Activated CD4-positive, alpha-beta T cell treated with anti-CD3 and anti-CD28 coated beads, Interleukin-2, amount 50 U/mL, for 24 hours (primary cell): ENCODE measurements at places on chromosomes 12 and 14.

DNA sequence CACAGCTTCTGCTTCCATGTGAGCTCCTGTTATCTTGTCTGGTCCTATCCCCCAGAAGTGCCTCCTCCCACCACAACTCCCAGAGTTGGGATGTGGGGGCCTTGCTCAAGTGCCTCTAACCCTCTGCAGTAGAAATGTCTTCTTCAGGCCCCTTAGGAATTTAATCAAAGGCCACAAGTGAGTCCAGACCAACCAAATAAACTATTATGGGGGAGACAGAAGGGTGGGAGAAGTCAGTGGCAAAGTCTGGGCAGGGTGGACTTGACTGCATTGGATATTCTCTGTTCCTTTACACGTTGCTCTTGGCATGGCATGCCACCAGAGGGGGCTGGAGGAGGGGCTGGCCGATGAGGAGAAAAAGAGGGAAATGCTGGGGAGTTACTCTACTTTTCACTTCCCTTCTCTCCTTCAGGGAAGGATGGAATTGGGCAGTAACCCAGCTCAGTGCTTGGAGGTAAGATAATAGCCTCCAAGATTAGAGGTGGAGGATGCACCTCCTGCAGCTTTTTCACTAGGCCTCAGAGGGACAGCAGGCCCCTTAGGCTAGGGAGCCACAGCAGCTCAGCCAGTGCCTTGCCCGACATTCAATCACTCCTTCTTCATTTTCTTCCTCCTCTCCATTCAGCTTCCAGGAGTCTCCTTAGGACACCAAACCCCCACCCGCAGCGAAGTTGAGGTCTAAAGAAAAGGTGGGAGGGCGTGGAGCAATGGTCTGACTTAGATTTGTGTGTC lies 1.2 kb upstream of the AP1G2 start:
- DNase-seq = no peak

DNA sequence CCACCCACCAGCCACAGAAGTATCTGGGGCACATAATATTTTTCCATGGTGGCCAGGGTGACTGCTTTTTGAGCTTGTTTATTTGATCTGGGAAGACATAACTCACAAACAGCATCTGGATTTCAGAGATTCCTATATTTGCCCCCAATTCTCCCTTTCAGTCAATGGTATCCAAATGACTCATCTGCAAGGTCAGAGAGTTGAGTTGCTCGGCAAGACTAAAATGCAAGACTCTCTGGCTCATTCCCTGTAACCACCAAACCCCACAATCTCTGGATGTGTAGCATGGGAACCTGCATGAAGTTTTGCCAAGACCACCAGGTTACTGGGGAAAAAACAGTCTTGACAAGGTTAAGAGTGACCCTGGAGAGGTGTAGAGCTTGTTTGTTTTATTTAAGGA lies 174.9 kb upstream of the FAR2 start:
- no peak for DNase-seq

- no peak for DNase-seq
These were observed 61.2 kb upstream of the ST8SIA1 start for GRCh38 chr12:22395666-22396065.

DNA sequence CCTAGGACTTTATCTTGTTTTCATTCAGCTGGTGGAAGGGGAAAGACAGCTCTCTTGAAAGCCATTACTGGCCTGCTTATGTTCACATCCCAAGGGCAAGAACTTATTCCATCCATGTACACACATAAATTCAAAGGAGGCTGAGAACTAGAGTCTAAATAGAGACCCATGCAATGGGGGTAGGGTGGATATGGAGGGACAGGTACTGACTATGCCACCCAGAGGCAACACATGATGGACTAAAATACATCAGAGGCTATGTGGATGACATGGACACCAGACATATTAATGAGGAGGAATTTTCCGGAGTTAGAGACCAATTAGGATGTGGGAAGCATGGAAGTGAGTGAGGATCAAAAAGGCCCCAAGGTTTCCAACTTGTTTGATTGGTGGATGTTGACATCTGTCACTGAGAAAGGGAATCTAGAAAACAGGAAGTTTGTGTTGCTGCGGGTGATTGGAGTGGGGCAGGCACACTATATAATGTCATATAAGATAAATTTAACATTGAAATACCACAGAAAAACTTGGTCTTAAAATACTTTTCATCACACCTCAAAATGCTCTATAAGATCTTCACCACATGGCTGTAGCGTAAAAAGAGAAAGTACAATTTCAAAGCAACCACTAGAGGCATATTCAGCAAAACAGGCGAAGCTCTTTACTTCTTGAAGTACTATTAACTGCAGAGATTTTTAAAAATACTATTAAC lies 130.4 kb downstream of the GRIP1 start:
- no peak for DNase-seq

DNA sequence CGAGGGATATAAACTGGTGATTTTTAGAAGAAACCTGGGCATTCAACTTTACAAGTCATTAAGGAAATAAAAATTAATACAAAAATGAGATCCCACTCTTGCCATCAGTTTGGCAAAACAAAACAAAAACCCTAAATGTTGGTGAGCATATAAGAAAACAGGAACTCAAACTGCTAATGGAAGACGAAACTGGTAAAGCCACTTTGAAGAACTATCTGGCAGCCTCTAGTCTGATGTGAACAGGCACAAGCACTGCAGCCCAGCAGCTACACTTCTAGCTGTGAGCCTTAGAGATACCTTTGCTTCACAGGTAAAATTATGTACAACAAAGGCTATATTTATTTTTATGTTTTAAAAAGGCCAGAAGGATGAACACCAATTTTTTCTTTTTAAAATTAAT lies 459.6 kb downstream of the ZFP36L1 start:
- no peak for DNase-seq

GRCh38 chr14:45785240-45785639 lies 532.2 kb upstream of the MIS18BP1 start:
- DNase-seq = no peak

DNA sequence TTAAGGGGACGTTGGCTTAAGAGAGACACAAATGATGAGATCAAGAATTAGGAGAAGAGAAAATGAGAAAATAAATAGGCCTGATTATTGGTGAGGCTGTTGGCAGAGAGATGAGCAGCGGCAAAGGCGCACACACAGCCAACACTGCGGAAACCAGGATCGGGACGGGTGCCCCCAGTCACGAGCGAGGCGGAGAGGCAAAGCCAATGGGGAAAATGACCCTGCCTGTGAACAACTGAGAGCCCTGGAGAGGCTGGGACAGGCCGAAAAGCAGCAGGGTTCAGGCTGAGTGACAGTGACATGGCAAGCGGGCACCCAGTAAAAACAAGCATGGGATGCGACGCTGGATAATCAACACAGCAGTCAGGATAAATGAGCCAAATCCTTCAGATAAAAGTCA lies 21.0 kb downstream of the SLC15A4 start:
- DNase-seq = no peak

DNA sequence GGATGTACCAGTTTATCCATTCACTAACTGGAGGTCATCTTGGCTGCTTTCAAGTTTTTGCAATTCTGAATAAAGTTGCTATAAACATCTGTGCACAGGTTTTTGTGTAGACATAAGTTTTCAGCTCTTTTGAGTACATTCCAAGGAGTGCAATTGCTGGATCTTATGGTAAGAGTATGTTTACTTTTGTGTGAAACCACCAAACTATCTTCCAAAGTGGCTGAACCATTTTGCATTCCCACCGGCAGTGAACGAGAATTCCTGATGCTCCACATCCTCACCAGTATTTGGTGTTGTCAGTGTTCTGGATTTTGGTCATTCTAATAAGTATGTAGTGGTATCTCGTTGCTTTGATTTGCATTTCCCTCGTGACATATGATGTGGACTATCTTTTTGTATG lies 150.5 kb upstream of the BCL2L14 start:
- no peak for DNase-seq

GRCh38 chr12:25321772-25322171 lies 71.0 kb upstream of the KRAS start:
- DNase-seq = no peak

DNA sequence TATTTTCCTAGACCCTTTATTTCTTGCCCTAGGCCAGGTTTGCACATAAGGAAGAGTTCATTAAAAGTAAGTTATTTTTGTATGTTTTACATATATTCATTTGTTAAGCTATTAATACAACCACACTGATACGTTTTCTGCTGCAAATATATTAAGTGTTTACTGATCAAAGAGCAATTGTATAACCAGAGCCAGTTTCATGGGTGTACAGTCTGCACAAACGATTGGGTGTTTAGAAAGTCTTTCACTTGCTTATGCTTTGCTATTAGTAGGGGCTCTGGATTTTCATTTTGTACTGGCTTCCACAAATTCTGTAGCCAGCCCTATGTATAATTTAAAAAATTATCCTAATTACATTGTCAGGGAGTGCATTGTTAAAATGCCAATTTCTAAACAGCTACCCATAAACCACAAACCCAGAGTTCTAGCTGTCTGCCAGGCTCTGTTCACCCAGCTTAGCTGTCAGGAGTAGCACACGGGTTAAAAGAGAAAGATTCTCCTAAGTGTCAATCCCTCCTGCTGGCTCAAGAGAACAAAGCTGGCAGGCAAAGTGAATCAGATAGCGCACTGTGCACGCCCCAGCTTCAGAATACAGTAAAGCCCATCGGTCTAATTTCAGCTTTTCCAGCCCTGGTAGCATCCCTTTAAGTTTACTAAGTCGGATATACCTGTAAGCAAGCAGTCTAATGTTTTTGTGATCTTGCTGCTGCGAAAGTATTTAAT lies 151.0 kb upstream of the LMO3 start:
- no peak for DNase-seq

- DNase-seq = no peak
These were observed 233.3 kb downstream of the CACNA1C start for GRCh38 chr12:2286047-2286446.

GRCh38 chr12:97642911-97643310 lies 180.3 kb downstream of the RMST start:
- no peak for DNase-seq

DNA sequence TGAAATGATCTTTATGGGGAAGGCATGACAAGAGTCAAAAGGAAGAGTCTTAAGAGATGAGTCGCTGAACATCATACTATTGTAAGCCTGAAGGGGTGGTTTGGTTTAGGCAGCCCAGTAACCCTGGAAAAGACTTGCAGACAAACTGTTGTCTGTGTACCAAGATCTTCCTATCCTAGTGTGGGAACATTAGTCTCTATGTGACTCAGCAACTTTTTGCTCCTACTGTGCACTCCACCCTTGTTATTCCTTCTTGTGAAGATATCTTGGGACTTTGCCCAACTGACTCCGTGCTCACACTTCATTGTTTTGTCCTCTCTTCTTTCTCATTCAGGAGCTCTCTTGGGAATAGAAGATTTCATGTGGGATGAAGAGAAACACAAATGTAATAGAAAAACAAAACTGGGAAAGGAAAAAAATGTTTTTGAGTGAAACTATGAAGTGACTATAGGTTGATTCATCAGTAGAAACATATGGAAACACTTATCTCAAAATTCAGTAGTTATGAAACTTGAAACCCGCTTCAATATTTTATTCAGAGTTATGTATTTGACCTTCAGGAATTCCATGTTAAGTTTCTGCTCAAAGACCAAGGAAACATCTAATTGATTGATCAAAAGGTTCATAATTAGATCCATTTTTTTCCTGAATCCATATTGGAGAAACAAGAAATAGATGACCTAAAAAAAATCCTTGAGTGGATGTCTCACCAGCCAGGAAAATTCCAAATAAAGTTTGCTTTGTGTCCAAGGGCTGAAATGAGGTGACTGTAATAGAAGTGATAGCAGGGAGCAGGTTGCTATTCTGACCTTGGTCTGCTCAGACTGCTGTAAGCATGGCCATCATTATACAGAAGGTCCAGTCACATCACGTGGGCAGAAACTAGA lies 67.2 kb downstream of the BTG1 start:
- DNase-seq = peak; percentile 42

GRCh38 chr12:40693207-40693821 lies 1.1 kb downstream of the CNTN1 start:
- DNase-seq = no peak

DNA sequence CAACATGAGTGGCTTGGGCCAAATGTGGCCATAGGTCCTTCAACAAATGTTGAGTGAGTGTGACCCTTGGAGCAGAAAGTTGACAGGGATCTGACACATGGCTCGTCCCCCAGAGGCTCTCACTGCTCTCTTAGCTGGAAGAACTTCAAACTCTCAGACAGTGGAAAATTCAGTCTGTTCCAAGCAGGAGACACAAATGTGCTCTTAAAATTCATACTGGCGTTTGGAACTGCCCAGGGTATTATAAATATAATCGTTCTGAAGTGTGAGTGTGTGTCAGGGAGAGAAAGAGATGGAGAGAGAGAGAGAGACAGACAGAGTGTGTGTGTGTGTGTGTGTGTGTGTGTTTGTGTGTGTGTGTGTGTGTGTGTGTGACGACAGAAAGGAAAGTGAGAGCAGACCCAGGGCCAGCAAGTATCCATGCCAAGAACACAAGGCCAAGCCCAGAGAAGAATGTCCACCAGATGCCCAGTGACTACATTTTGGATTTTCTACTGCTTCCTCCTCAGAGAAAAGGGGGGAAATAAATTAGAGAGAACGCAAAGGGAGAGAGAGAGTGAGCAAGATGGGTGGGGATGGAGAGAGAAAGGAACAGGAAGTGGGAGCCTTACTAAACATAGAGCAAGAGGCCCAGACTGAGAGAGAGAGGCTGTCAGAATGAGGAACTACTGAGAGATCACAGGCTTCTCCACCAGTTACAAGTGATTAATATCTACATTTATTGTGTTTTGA lies 193.6 kb upstream of the NUDT4 start:
- DNase-seq = peak; percentile 2

DNA sequence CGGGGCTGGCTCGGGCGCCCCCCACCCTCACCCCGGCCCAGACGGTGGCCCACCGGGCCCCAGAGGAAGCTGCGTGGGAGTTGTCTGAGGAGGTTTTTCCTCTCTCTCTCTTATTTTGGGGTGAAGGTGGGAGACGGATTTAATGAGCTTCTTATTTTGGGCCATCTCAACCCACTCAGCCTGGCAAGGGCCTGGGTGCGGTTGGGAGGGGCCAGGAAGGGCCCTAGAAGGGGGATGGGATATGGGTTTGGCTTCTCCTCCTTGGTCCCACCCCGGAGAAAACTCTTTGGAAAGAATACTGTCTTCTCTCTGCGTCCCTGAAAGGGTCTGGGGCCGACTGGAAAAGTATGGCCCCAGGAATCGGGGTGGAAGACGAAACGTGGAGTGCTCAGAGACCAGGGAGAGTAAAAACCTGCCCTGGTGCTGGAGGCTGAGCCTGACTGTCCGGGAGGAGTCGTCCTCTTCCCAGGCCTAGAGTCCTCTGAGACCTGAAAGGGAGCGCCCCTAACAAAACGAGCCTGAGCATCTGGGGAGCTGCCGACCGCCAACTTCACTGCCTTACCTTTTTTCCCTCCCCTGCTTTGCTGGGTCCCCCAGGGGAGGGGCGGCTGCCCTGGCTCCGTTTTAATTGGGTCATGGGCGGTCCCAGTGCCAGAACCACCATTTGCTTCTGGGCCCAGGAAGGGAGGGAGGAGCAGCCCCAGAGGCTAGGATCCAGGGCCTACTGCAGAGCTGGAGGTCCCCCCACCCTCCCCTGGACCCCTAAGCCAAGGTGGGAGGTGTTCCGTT lies 1.6 kb downstream of the MMP14 start:
- no peak for DNase-seq
